ENCODE measurements at places on chromosomes 1 and 21. TPM values are rescaled to one million over a fixed set of nuclear protein-coding genes. Genes with fewer than 3 reads are reported as not detected.
A peak's percentile ranks its signal among the peaks of the same experiment; 100 is the strongest.

DEDD gene
- total RNA-seq: 7.8 TPM

RASAL2 gene
- total RNA-seq: 30.5 TPM

B4GALT3 gene
- total RNA-seq: 11.4 TPM

GRCh38 chr21:23686737-23687523 lies 1920.4 kb downstream of the MRPL39 start:
- no peak for DNase-seq

DNA sequence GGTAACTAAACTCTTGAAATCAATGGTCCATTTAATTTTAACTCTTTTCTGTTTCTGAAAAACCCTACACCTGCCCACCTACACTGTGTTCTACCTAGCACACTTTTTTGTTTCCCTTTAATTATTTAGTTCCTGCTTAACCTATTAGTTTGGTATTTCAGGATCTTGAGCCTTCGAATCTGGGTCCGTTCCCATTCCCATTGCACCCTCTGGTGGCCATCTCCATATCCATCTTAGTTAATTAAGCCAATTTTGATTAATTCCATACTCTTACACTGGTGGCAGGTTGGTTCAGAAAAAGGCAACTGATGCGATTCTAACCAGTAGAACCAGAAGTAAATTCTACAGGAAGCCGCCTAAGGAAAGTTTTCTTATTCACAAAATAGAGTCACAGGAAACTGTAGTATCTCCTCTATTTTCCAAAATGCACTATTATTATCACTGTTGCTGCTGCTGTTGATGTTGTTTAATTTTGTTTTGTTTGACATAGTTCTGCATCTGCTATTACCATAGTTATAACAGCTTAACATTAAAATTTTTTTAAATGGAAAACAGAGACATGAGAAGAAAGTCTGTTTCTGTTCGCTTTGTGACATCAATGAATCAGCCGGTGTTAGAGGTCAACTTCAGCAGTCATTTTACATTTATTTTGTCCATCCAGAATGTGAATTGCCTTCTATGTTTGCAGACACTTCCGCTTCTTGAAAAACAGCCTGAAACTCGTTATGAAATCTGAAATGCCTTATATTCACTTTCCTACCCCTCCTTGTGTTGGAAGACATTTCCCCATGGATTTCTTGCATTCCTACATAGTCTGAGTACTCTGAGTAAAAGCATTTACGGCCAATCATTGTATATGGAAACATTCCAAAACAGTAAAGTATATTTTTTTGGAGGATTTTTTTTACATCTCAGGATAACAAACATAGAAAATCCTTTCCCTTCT lies 115.5 kb upstream of the NCAM2 start:
- DNase-seq: peak; percentile 22

DNA sequence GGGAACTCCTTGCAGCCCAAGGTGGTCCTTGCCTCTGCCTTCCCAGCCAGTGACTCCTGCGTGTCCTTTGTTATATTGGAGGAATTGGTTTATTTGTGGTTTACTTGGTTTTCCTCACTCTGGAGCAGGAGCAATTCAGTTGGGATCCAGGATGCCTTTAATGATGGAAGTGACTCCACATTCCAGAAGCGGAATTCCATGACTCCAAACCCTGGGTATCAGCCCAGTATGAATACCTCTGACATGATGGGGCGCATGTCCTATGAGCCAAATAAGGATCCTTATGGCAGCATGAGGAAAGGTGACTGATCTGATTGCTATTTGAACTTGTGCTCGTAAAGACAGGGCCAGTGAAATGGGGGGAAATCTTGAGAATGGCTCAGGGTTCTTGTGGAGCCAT lies 15.1 kb upstream of the PIGV start:
- DNase-seq: peak; percentile 99

DNA sequence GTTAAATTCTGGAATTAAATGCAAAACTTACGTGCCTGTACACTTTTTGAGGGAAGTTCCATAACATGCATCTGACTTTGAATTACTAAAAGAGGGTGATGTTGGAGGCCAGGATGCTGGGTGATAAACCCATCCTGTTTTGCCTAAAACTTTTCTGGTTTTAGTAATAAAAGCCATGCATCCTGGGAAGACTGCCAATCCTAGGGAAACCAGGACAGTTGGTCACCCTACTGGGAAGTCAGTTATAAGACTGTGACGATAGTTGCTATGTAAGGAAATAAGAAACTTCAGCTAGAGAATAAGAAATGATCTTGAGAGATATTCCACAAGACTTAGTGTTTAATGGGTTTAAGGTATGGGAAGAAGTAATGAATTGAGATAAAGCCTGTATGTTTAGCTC lies 336.6 kb upstream of the LYPLAL1 start:
- no peak for DNase-seq

DNA sequence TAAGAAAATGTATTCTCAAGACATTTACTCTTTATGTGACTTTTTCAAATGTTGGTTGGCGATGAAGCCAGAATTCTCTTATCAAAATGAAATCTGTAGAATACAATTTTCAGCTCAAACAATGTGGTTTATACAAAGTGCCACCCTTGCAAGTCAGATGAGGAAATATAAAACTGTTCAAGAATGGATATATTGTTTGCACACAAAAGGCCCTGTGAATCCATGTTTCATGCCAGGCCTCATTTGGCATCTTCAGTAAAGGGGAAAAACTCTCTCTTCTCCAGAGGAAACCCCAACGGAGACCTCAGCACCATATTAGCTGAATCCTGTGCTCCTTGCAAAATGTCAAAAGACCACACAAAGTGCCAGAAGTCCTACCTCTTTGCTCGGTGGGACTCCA lies 310.4 kb downstream of the RRAGC start:
- no peak for DNase-seq
